ENCODE measurements at places on chromosomes 5 and 9. TPM values are rescaled to one million over a fixed set of nuclear protein-coding genes. Genes with fewer than 3 reads are reported as not detected.

DNA sequence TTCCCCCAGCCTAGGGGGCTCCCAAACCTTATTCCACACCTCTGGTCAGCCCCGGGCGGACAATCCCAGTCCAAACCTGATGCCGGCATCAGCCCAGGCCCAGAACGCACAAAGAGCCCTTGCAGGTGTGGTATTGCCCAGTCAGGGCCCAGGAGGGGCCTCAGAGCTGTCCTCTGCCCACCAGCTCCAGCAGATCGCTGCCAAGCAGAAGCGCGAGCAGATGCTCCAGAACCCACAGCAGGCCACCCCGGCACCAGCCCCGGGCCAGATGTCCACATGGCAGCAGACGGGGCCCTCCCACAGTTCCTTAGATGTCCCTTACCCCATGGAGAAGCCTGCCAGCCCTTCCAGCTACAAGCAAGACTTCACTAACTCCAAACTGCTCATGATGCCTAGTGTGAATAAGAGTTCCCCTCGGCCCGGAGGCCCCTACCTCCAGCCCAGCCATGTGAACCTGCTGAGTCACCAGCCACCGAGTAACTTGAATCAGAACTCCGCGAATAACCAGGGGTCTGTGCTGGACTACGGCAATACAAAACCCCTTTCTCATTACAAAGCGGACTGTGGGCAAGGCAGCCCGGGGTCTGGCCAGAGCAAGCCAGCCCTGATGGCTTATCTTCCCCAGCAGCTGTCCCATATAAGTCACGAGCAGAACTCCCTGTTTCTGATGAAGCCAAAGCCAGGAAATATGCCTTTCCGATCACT, 27.6 kb upstream of the LTC4S start:
- H3K4me1 ChIP-seq, result peaks cover 27% of the 10 kb centered on the region
- H3K27ac ChIP-seq, result no peak overlapping the region
- peaks cover 23% of the 10 kb centered on the region for H3K36me3 ChIP-seq
- no peak for DNase-seq
- H3K4me3 ChIP-seq, result no peak overlapping the region

DNA sequence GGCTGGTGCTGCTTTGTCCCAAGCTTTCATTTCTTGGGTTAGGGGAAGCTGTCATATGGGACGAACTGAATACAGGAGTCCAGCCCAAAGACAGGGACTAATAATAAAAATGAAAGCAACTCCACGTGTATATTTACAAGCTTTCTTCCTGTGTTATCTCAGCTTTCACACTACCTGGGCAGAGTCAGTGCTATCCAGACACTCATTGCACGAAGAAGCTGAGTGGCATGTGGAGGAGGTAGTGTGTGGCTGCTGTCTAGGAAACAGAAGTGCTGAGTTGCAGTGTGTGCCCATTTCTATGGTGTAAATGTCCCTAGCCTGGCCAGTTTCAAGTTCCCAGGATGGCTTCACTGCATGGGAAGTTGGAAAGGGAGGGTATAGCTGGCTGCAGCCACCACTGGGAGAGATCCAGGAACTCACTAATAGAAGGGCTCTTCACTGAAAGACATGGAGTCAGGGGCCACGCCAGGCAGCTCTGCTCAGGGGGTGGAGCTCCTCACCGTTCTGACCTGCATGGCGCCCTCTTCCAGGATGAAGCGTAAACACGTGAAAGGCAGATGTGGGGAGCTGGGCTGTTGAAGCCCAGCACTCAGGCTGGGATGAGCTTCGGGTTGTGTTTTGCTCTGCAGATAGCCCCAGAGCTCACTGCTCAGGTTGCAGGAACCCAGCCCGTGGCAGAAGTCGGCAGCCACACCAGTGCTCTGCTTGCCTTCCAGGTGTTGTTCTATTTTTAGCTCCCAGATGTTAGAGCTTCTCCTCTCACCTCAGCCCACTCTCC, 116.9 kb downstream of the IRX2 start:
- no peaks in the 10 kb centered on the region for H3K4me1 ChIP-seq
- H3K27me3 ChIP-seq, result peaks cover 2% of the 10 kb centered on the region
- no peaks in the 10 kb centered on the region for H3K36me3 ChIP-seq
- H3K4me3 ChIP-seq, result no peak overlapping the region
- no peak for DNase-seq

DNA sequence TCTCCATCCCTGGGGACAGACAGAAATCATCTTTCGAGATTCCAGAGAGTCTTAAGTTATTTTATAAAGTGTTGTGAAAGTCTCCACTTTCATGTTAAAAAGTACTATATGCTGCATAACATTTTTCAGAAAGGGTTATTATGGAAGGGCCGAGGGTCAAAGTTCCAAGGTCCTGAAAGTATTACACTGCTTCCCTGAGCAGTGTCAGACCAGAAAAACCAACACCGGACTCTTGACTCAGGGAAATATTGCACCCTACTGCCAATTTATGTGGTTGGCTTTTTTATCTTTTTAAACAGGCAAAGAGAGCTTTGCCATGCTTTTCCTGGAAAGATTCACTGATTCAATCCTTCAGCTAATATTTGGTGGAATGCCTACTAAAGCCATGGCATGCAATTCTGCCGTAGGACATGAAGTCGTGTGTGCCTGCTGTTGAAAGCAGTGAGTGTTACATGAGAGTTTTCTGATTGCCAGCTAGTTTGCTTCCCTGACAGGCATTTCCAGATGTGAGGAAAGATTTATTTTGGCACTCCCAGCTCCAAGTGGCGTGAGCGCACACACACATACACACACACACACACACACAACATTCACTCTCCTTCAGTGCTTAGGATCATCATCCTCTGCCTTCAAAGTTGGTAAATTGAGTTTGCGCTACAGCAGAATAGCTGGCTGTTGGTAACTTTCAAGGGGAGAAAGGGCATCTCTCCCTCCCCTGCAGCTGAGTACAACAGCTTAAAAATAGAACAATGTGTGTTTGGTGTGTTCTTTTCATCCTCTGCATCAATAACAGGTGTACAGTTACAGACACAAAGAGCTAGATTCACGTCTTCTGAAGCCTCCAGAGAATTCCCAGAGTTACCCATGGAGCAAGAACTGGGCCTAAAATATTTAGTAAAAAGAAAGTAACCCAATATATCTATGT, 45.6 kb downstream of the SLC1A3 start:
- H3K4me1 ChIP-seq, result no peaks in the 10 kb centered on the region
- DNase-seq, result no peak
- no peaks in the 10 kb centered on the region for H3K36me3 ChIP-seq
- no peak overlapping the region for H3K4me3 ChIP-seq
- no peak overlapping the region for H3K27ac ChIP-seq
- no peaks in the 10 kb centered on the region for H3K27me3 ChIP-seq

DNA sequence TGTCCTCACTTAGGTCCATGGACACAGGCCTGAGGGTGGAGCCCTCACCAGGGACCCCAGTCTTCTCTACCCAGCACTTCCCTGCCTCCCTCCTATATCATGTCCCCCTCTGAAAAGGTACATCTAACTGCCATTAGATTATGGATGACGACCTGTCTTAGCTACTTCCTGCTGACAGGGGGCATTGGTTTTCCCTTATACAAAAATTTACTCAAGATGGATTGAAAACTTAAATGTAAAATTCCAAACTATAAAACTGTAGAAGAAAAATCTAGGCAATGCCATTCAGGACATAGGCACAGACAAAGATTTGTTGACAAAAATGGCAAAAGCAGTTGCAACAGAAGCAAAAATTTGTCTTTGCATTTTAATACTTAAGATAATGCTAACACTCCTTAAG, 623.2 kb upstream of the FAM174A start:
- no peaks in the 10 kb centered on the region for H3K4me1 ChIP-seq
- no peaks in the 10 kb centered on the region for H3K36me3 ChIP-seq
- no peak overlapping the region for H3K27ac ChIP-seq
- DNase-seq, result no peak
- no peak overlapping the region for H3K4me3 ChIP-seq
- no peaks in the 10 kb centered on the region for H3K27me3 ChIP-seq

DNA sequence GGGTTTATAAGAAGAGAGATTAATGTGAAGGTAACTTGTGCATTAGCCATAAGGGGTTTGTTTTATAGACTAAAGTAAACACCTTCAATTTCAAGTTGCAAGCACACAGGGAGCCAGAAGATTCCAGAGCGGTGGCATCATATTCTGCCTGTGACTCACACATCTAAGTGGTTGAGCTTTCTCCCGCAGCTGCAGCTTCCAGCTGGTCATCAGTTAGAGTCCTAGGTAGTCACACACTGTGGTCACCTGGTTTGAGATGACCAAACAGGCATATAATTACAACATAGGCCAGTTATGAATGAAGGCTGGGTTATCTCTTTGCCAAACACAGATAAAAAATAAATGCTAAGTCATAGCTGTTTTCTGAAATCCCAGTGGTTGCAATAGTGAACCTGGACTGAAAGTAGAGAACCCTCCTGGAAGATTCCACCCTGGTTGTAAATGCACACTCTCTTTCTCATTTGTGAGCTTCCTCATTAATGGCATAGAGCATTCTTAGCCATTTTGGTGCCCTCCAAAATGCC, 171.3 kb downstream of the GDNF start:
- H3K36me3 ChIP-seq, result no peaks in the 10 kb centered on the region
- peak overlapping the region; percentile 32 for H3K27ac ChIP-seq
- peaks cover 17% of the 10 kb centered on the region for H3K4me1 ChIP-seq
- peak; percentile 90 for DNase-seq

- no peak for DNase-seq
- no peaks in the 10 kb centered on the region for H3K27me3 ChIP-seq
- H3K4me3 ChIP-seq, result no peak overlapping the region
- H3K4me1 ChIP-seq, result peaks cover 55% of the 10 kb centered on the region
- H3K27ac ChIP-seq, result no peak overlapping the region
Observed at GRCh38 chr5:10301842-10302610, 5.7 kb downstream of the CMBL start.

DNA sequence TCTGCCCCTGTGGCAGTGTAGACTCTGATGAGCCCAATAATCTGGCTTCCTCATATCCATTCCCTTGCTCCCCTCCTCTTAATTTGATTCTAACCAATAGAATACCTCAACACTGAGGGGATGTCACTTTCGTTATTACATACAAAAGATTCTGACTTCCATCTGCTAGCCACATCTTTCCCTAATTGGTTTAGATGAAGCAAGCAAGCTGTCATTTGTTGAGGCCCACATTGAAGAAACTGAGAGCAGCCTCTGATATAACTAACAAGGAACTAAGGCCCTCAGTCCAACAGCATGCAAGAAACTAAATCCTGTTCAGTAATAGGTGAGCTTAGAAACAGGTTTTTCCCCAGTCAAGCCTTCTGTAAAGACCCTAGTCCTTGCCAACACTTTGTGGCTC, 5.8 kb downstream of the ADAMTS6 start:
- H3K4me3 ChIP-seq, result no peak overlapping the region
- H3K27me3 ChIP-seq, result no peaks in the 10 kb centered on the region
- H3K4me1 ChIP-seq, result peaks cover 9% of the 10 kb centered on the region
- H3K27ac ChIP-seq, result no peak overlapping the region

GRCh38 chr9:94110821-94111252, 26.6 kb downstream of the PTPDC1 start:
- no peaks in the 10 kb centered on the region for H3K27me3 ChIP-seq
- no peaks in the 10 kb centered on the region for H3K4me1 ChIP-seq
- H3K27ac ChIP-seq, result no peak overlapping the region
- no peaks in the 10 kb centered on the region for H3K36me3 ChIP-seq
- no peak for DNase-seq

- no peak overlapping the region for H3K27ac ChIP-seq
- H3K4me3 ChIP-seq, result no peak overlapping the region
- H3K4me1 ChIP-seq, result peaks cover 32% of the 10 kb centered on the region
Observed at GRCh38 chr9:104961238-104961637, 33.3 kb upstream of the ABCA1 start.

GRCh38 chr5:142753116-142753631, 17.0 kb upstream of the ARHGAP26 start:
- no peaks in the 10 kb centered on the region for H3K36me3 ChIP-seq
- H3K27me3 ChIP-seq, result no peaks in the 10 kb centered on the region
- no peak overlapping the region for H3K4me3 ChIP-seq
- H3K27ac ChIP-seq, result no peak overlapping the region
- H3K4me1 ChIP-seq, result peaks cover 27% of the 10 kb centered on the region

DNA sequence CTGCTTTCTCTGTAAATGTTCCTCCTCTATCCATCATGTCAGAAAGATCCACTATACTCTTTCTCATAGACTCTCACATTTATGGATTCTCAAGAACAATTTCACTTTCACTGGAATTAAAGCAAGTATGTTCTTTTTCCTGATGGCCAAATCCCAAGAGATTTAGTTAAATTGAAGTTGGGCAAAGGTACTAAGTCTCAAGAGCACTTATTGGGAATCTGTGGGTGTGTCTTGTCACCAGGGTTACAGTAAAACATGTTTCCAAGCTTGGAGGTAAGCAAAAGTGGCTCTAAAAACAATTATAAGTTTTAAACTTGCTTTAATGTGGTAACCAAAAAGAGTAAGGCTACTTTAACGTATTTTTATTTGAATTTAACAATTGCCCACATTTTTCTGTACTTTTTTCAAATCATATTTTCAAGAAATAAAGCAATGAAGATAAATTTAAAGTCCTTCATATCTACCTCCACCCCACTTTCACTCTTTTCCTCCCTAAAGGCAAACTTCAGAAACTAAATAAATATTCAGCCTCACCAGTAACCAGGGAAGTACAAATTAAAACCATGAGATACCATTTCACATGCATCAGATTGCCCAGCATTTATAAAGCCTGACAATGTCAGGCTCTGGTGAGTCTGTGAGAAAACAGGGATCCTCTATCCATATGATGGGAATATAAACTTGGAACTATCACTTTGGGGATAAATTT, 387.4 kb downstream of the CETN3 start:
- no peak for DNase-seq
- no peak overlapping the region for H3K27ac ChIP-seq
- H3K36me3 ChIP-seq, result no peaks in the 10 kb centered on the region
- no peak overlapping the region for H3K4me3 ChIP-seq
- no peaks in the 10 kb centered on the region for H3K27me3 ChIP-seq

- peaks cover 66% of the 10 kb centered on the region for H3K4me1 ChIP-seq
- no peak overlapping the region for H3K4me3 ChIP-seq
- H3K27ac ChIP-seq, result no peak overlapping the region
- H3K27me3 ChIP-seq, result no peaks in the 10 kb centered on the region
- no peaks in the 10 kb centered on the region for H3K36me3 ChIP-seq
Observed at GRCh38 chr9:35518981-35519679, 29.2 kb downstream of the RUSC2 start.

- no peak overlapping the region for H3K27ac ChIP-seq
- H3K4me1 ChIP-seq, result no peaks in the 10 kb centered on the region
- DNase-seq, result no peak
- H3K27me3 ChIP-seq, result no peaks in the 10 kb centered on the region
- H3K4me3 ChIP-seq, result no peak overlapping the region
- H3K36me3 ChIP-seq, result no peaks in the 10 kb centered on the region
Observed at GRCh38 chr5:5103245-5103644, 36.9 kb upstream of the ADAMTS16 start.

DNA sequence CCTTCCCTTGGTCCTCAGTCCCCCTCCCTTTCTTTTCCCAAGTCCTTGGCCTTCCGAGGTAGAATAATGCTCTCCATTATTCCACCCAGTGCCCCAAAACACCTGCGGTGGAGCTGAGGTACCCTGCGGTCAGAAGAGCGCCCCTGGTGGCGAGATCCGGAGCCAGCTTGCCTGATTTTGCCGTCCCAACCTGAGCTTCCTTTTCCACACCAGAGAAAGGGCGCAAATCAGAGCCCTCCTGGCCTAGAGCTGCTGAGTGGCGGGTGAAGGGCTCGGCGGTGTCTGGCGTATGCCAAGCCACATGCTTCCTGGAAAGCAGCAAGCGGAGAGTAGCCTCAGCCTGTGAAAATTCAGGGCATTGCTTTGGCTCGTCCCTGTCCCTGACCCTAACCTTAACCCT, 21.1 kb upstream of the CARTPT start:
- H3K4me1 ChIP-seq, result peaks cover 35% of the 10 kb centered on the region
- H3K36me3 ChIP-seq, result no peaks in the 10 kb centered on the region
- H3K27me3 ChIP-seq, result no peaks in the 10 kb centered on the region
- H3K27ac ChIP-seq, result no peak overlapping the region

Gene MOB3B
- 0.03 TPM for total RNA-seq

Gene RGS7BP
- total RNA-seq, result not detected

Gene FOXD1
- 0.04 TPM for total RNA-seq
